ENCODE measurements at places on chromosomes 1 and 21. TPM values are rescaled to one million over a fixed set of nuclear protein-coding genes. Genes with fewer than 3 reads are reported as not detected.

CPTP gene
- total RNA-seq, result 29.4 TPM

PLA2G2F gene
- total RNA-seq, result not detected

NFASC gene
- 0.03 TPM for total RNA-seq

C1QC gene
- total RNA-seq, result not detected

EDN2 gene
- 3.0 TPM for total RNA-seq

MRAP gene
- total RNA-seq, result not detected

CDK18 gene
- not detected for total RNA-seq

MATN1 gene
- 0.26 TPM for total RNA-seq
